ENCODE measurements at places on chromosomes 6 and 20.

GRCh38 chr20:20212675-20213096 lies 155.2 kb upstream of the INSM1 start:
- no peak for DNase-seq

DNA sequence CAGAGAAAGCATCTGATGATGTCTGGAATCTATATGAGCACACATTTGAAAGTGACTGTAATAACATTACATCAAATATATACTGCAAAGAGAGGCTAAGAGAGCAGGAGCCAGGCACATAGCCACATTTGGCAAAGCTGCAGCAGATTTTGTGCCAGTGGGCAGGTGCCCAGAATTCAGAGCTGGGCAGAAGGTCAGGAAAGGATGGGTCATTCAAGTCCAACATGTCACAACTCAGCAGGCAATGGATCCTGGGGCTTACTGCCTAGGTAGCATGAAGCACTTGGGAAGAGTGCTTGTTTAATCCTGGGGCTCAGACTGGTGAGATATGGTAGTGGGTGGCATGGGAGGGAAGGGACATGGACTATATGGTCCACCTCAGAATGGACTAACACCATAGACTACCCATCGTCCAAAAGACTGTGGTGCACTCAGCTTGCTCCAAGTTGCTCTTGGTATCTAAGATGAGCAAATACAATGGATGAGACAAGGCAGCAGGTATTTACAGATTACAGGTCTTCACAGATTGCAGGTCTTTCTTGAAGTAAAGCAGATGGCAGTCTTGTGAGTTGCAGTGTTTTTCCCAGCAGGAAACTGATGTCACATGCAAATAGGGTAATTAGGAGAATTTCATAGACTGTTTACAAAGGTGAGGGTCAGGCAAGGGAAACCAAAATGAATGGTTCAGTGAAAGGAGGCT lies 31.2 kb upstream of the SHLD1 start:
- no peak for DNase-seq

GRCh38 chr6:6744551-6744950 lies 156.0 kb downstream of the LY86 start:
- DNase-seq = no peak

GRCh38 chr20:14334306-14334930 lies 3.0 kb downstream of the FLRT3 start:
- DNase-seq = no peak

GRCh38 chr6:34056305-34057108 lies 89.4 kb downstream of the GRM4 start:
- DNase-seq = no peak

GRCh38 chr20:49278818-49279676 lies 1.2 kb upstream of the ZNFX1 start:
- DNase-seq = no peak

- DNase-seq = no peak
These were observed 59.4 kb upstream of the BTN3A2 start for GRCh38 chr6:26305641-26305969.

DNA sequence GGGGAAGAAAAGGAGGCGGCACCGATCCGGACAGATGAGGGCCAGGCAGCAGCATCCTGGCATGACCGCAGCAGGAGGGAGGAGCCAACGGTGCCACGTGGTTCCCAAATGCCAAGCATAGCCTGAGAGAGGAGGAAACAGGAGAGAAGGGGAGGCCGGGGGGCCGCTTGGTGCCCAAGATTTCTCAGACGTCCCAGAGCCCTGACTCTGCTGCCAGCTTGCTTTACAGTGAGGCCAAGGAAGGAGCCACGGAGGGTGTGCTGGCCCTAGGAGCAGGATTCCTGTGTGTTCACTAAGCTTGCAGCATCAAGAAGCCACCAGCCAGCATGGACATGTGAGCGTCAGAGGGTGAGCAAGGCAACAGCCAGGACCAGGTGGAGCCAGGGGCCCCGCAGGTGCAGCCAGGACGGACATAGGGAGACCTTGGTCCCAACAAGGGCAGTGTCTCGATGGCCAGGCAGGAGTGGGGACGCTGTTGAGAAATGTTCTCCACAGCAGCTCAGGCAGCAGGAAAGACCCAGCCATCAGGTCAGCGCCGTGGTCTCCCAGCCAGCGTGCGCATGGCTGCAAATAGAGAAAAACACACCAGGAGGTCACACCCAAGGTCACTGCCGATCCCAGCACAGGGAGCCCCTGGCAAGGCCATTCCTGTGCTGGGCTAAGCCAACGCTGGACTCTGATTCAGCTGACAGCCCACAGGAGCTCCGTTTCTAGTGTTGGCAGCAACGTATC lies 143.7 kb downstream of the DLL1 start:
- DNase-seq = no peak

DNA sequence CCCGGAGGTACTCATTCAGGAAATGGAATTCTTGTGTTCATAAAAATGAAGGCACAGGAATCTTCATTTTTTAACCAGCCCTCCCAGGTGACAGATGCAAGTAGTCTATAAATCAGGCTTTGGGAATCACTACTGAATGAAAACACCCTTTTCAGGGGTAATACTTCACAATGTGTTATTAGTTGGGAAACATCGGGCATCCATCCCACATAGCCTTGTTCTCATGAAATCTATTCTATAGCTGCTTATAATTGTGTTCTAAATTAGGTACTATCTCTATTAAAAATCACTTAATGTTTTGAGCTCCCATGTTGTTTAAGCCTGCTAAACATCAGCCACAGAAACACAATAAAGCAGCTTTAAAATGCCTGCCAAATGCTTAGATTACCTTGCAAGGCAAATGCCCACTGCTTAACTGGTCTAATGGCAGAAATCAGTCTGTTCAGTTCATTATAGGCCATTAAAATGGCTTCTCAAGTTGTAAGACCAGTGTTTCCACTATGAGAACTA lies 94.9 kb downstream of the L3MBTL3 start:
- DNase-seq = no peak

DNA sequence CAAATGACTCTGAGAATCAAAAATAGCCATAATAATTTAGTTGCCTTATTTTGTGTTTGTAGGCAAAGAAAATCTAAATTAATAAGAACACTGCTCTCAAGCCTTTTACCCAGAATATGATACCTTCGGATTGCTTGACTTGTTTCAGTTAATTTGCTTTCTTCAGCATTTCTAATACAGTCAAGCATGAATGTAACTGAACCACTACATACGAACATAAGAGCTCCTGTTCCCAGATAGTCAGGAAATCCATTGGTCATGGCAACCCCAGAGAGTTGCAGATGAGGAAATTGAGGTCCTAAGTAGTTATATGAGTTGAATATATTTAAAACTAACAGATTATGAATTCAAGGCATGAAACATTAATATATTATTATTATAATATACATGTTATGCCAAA lies 2.9 kb downstream of the FRK start:
- no peak for DNase-seq
